ENCODE measurements at places on chromosomes 5 and 9. TPM values are rescaled to one million over a fixed set of nuclear protein-coding genes. Genes with fewer than 3 reads are reported as not detected.

TRMT10B gene
- polyA plus RNA-seq, result 20.0 TPM

PRKAA1 gene
- 35.7 TPM for polyA plus RNA-seq

SPINK6 gene
- polyA plus RNA-seq, result not detected

GLRA1 gene
- not detected for polyA plus RNA-seq

SPATA31C1 gene
- not detected for polyA plus RNA-seq

C9orf153 gene
- 0.14 TPM for polyA plus RNA-seq

PLAC8L1 gene
- polyA plus RNA-seq, result not detected

HABP4 gene
- polyA plus RNA-seq, result 7.4 TPM

PCDHGA7 gene
- not detected for polyA plus RNA-seq
